Melanocyte of skin (primary cell): ENCODE measurements at places on chromosomes 3 and 15. TPM values are rescaled to one million over a fixed set of nuclear protein-coding genes. Genes with fewer than 3 reads are reported as not detected.

The FAM240A gene
- not detected in 2 replicates for total RNA-seq

The GPR149 gene
- not detected in 2 replicates for total RNA-seq

The TGM5 gene
- not detected in 2 replicates for total RNA-seq

The UTS2B gene
- 0.67 and 1.2 TPM in 2 replicates for total RNA-seq

The ROPN1 gene
- 12.0 and 19.6 TPM in 2 replicates for total RNA-seq

The SOX14 gene
- not detected in 2 replicates for total RNA-seq

The CNTN3 gene
- total RNA-seq, result 0.73 and 1.0 TPM in 2 replicates

The TF gene
- 0.36 and 1.0 TPM in 2 replicates for total RNA-seq

The AMIGO3 gene
- total RNA-seq, result 0.33 and 1.1 TPM in 2 replicates

The LTK gene
- not detected in 2 replicates for total RNA-seq

The GP9 gene
- not detected in 2 replicates for total RNA-seq

The HYAL3 gene
- 2.9 and 5.2 TPM in 2 replicates for total RNA-seq

The IL5RA gene
- total RNA-seq, result 0.46 TPM in 1 of 2 replicates, not detected in the other

The ARGFX gene
- total RNA-seq, result not detected in 2 replicates

The CRYGS gene
- total RNA-seq, result 1.4 and 2.3 TPM in 2 replicates

The GRK7 gene
- total RNA-seq, result not detected in 2 replicates

The GOLGA8M gene
- 0.15 TPM in 1 of 2 replicates, not detected in the other for total RNA-seq

The PLSCR2 gene
- 0.33 TPM in 1 of 2 replicates, not detected in the other for total RNA-seq

The SERPINI1 gene
- total RNA-seq, result 1.3 and 3.9 TPM in 2 replicates

The HIGD2B gene
- total RNA-seq, result under 0.01 and 0.36 TPM in 2 replicates

The SLCO3A1 gene
- total RNA-seq, result 6.9 and 8.9 TPM in 2 replicates

The GOLGA8J gene
- under 0.01 TPM in 1 of 2 replicates, not detected in the other for total RNA-seq
